ENCODE measurements at places on chromosomes 12 and 14. TPM values are rescaled to one million over a fixed set of nuclear protein-coding genes. Genes with fewer than 3 reads are reported as not detected.

The LRTM2 gene
- total RNA-seq: 0.05 TPM

The GRIP1 gene
- 2.1 TPM for total RNA-seq

The SCNN1A gene
- total RNA-seq: 28.9 TPM

The MYH6 gene
- total RNA-seq: 0.11 TPM

The NEUROD4 gene
- not detected for total RNA-seq

The CIT gene
- total RNA-seq: 14.3 TPM

The GAS2L3 gene
- total RNA-seq: 9.2 TPM

The PLEKHH1 gene
- 2.7 TPM for total RNA-seq

All from A549 treated with dexamethasone at 1 μM for 4 hours (cell line).